ENCODE measurements at places on chromosomes 5 and 9.
A peak's percentile ranks its signal among the peaks of the same experiment; 100 is the strongest.

DNA sequence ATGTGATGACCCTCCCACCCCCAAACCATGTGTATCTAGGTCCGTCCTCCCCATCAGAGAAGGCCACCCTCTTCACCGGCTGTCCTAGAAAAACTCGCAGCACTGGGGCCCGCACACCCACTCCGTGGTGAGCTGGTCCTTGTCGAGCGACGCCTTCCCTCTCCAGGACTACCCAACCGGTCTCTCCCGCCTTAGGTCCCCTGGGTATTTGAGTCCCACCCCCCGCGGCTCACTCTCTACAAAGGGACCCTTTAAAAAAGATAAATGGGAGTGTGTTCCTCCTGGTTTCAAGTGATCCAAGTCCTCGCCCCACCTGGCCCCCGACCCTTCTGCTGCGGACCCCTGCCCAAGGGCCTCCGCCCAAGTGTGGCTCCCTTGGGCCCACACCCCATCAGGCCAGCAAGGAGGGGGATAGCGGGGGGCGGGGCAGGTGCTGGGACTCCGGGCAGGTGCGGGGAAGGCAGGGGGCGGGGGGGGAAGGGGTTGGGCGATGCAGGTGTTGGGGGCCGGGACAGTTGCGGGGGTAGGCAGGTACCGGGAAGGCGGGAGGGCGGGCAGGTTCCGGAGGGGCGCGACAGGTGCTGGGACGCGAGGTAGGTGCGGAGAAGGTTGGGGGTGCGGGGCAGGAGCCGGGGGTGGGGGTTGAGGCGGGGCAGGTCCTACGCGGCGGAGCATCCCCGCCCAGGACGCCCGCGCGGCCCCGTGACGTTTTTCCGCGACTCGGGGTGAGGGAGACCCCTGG, 970 bp upstream of the ARRDC1 start:
- H3K36me3 ChIP-seq: no peaks in the 10 kb centered on the region
- H3K4me1 ChIP-seq: peaks cover 19% of the 10 kb centered on the region
- no peaks in the 10 kb centered on the region for H3K27me3 ChIP-seq
- no peak for DNase-seq

DNA sequence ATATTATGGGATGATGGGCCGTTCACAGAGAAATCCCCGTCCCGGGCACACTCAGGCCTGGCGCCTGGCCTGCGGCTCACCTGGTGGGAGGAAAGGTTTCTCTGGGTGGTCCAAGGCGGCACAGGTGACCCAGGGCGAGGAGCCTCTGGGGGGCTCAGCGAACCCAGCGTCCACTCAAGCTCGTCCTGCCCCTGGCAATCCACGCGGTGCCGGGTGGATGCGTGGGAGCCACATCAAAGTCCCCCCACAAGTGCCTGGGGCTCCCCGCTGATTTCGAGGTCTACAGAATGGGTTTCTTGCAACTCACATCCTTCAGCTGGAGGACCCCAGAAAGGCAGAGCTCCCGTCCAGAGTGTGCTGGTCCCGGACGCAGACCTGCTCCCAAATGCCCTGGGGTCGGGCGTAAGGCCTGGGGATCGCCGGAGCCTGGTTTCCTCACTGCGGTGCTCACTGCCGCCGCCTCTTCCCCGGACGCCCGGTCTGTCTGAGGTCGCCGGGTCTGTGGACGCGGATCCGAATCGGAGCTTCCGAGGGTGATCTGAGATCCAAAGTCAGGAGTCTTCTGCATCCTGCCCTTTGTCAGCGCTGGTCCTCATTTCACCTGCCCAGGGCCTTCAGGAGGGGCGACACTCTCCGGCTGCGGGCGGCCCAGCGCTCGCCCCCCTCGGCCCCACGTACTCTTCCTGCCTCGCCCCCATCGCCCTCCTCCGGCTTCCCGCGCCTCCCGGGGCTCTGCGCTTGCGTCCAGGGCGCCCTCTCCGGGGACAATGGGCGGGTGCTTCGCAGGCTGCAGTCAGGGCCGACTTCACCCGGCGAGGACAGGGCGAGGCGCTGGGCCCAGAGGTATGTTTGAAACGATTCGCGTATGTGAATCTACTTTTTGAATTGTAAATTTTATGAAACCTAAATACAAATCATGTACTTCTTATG, 20.0 kb upstream of the RUFY1 start:
- H3K36me3 ChIP-seq: no peaks in the 10 kb centered on the region
- no peaks in the 10 kb centered on the region for H3K4me1 ChIP-seq
- DNase-seq: no peak
- H3K4me3 ChIP-seq: peak overlapping the region; percentile 54
- H3K27me3 ChIP-seq: no peaks in the 10 kb centered on the region

- peak overlapping the region; percentile 98 for H3K27ac ChIP-seq
- DNase-seq: no peak
- H3K27me3 ChIP-seq: no peaks in the 10 kb centered on the region
Observed at GRCh38 chr9:35757226-35757891, 3.3 kb upstream of the MSMP start.

GRCh38 chr9:81183761-81184160, 505.6 kb downstream of the TLE1 start:
- no peaks in the 10 kb centered on the region for H3K27me3 ChIP-seq
- no peaks in the 10 kb centered on the region for H3K4me1 ChIP-seq
- no peak overlapping the region for H3K27ac ChIP-seq
- no peak for DNase-seq
- H3K4me3 ChIP-seq: no peak overlapping the region
- H3K36me3 ChIP-seq: no peaks in the 10 kb centered on the region

DNA sequence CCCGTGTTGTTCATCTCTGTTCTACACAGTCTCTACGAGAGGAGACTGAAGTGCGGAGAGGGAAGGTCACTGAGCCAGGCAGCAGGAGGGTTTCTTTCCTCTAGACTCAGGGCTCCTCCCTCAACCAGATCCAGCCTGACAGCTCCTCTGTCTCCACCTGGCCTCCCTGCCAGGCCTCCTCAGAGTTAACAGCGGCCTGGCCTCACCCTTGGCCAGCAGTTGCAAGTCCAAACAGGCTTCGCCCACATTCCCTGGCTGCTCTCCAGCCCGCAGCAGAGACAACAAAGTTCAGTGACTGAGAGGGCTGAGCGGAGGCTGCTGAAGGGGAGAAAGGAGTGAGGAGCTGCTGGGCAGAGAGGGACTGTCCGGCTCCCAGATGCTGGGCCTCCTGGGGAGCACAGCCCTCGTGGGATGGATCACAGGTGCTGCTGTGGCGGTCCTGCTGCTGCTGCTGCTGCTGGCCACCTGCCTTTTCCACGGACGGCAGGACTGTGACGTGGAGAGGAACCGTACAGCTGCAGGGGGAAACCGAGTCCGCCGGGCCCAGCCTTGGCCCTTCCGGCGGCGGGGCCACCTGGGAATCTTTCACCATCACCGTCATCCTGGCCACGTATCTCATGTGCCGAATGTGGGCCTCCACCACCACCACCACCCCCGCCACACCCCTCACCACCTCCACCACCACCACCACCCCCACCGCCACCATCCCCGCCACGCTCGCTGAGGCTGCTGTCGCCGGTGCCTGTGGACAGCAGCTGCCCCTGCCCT, at the start of gene HRCT1:
Gene HRCT1 (plus strand): TSS at position 291 of the 768 bp plus-strand sequence. CDS start 86 bp downstream, at position 377.
- H3K27me3 ChIP-seq: no peaks in the 10 kb centered on the region
- H3K4me3 ChIP-seq: peak within 1 kb of the TSS; percentile 39
- H3K36me3 ChIP-seq: no peaks in the 10 kb centered on the region
- peak; percentile 62 for DNase-seq
- peak within 1 kb of the TSS; percentile 84 for H3K27ac ChIP-seq

- no peak overlapping the region for H3K27ac ChIP-seq
- H3K27me3 ChIP-seq: no peaks in the 10 kb centered on the region
- no peaks in the 10 kb centered on the region for H3K4me1 ChIP-seq
- H3K36me3 ChIP-seq: no peaks in the 10 kb centered on the region
- no peak for DNase-seq
Observed at GRCh38 chr5:139910036-139910435, 114.4 kb downstream of the PSD2 start.

DNA sequence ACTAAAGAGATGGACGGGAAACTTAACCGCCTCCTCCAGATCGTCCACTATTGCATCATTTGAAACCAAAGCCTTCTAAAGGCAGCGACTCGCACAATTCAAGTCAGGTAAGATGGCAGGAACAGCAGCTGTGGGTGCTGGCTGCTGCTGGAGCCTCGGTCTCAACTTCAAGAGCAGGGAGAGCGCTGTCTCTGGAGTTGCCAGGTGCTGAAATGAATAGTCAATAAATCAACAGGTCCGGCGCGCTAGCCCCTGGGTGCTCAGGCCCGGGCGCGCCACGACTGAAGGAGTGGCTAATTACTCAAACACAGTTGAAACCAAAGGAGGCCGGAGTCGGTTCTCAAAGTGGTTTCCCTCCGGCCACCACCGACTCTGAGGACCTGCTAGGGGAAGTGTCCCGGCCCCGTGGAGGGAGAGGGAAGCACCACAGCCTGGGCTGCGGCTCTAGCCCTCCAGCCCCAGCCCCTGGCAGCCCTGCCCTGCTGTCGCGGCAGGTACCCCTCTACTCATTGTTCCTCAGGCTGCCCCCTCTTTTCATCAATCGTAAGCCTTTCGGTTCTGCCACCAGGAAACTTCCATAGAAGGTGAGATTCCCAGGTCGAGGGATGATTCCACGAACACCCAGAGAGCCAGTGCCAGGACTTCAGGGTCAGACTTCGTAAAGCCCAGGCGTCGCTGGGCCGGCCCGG, 804 bp downstream of the TTC39B start:
- H3K27me3 ChIP-seq: no peaks in the 10 kb centered on the region
- peak overlapping the region; percentile 82 for H3K4me3 ChIP-seq
- no peaks in the 10 kb centered on the region for H3K36me3 ChIP-seq
- peaks cover 4% of the 10 kb centered on the region for H3K4me1 ChIP-seq

GRCh38 chr5:19179571-19179970, 808.4 kb downstream of the CDH18 start:
- H3K27me3 ChIP-seq: no peaks in the 10 kb centered on the region
- H3K36me3 ChIP-seq: no peaks in the 10 kb centered on the region
- no peak overlapping the region for H3K4me3 ChIP-seq
- no peaks in the 10 kb centered on the region for H3K4me1 ChIP-seq

GRCh38 chr5:176754376-176754973, 55.9 kb upstream of the UNC5A start:
- H3K4me1 ChIP-seq: no peaks in the 10 kb centered on the region
- no peaks in the 10 kb centered on the region for H3K27me3 ChIP-seq
- H3K27ac ChIP-seq: no peak overlapping the region
- no peak overlapping the region for H3K4me3 ChIP-seq
- no peak for DNase-seq

GRCh38 chr5:157860898-157861890, 2.2 kb upstream of the CLINT1 start:
- H3K4me1 ChIP-seq: peaks cover 18% of the 10 kb centered on the region
- no peaks in the 10 kb centered on the region for H3K36me3 ChIP-seq
- no peak overlapping the region for H3K4me3 ChIP-seq
- no peak for DNase-seq
- no peaks in the 10 kb centered on the region for H3K27me3 ChIP-seq
- H3K27ac ChIP-seq: no peak overlapping the region

- no peaks in the 10 kb centered on the region for H3K27me3 ChIP-seq
- H3K36me3 ChIP-seq: peaks cover 91% of the 10 kb centered on the region
- no peaks in the 10 kb centered on the region for H3K4me1 ChIP-seq
- H3K27ac ChIP-seq: no peak overlapping the region
Observed at GRCh38 chr9:92850898-92851297, 26.9 kb downstream of the ZNF484 start.

GRCh38 chr9:120259100-120259499, 320.9 kb downstream of the CDK5RAP2 start:
- H3K36me3 ChIP-seq: no peaks in the 10 kb centered on the region
- no peak for DNase-seq
- H3K4me1 ChIP-seq: no peaks in the 10 kb centered on the region
- no peak overlapping the region for H3K27ac ChIP-seq

DNA sequence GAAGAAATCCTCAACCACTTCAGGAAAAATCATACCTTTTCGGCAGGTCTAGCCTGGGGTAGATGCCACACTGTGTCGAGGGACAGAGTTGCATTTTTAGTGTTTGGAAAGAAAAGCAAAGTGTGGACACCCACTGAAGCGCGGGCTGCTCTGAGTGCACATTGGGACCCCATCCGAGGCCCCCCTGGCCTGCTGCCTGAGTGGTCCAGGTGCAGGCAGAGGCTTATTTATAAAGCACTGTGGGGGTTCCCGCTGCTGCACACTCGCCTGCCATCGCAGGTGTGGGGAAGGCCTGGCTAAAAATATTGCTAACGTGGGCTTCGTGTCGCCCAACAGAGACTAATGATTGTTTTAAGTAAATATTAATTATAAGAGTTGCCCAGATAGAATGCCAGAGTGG, 119.4 kb downstream of the CRB2 start:
- H3K4me1 ChIP-seq: no peaks in the 10 kb centered on the region
- H3K27ac ChIP-seq: no peak overlapping the region
- no peaks in the 10 kb centered on the region for H3K36me3 ChIP-seq
- no peak for DNase-seq

DNA sequence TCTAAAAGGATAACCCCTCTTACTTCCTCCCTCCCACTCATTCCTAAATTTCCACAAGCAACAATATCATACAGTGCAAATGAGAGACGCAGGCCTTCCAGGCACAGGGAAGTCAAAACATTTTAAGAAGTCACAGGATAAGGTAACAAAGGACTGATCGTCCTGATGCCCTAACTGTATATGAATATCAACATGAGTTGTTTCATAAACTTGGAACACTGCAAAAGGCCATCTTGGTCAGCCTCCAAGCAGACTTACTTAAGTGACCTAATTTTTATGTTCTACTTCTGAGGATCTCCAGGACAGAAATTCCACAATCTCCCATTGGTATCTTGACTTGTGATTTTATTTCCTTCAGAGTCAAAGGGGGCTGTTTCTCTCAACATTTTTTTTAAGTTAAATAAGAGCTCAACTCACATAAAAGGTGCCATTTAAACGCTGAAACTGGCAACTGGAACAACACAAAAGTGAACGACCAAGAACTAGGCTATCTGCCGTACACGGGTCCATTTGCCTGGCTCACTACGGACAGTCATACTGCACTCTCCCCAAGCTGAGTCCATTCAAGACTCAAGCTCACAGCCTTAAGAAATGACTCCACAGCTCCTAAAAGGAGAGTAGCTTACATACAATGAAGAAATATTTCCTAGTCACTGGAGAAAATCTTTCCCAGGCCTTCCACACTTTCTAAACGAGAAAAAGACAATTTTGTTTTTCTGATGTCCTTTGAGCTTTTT, 71.3 kb downstream of the LHFPL2 start:
- DNase-seq: no peak
- no peaks in the 10 kb centered on the region for H3K36me3 ChIP-seq
- no peak overlapping the region for H3K4me3 ChIP-seq

GRCh38 chr5:93569300-93570160, 11.5 kb downstream of the NR2F1-AS1 start:
- H3K4me1 ChIP-seq: no peaks in the 10 kb centered on the region
- peaks cover 14% of the 10 kb centered on the region for H3K27me3 ChIP-seq
- DNase-seq: no peak
- no peaks in the 10 kb centered on the region for H3K36me3 ChIP-seq

- no peaks in the 10 kb centered on the region for H3K36me3 ChIP-seq
- H3K4me1 ChIP-seq: peaks cover 3% of the 10 kb centered on the region
- no peak overlapping the region for H3K27ac ChIP-seq
- no peaks in the 10 kb centered on the region for H3K27me3 ChIP-seq
- H3K4me3 ChIP-seq: no peak overlapping the region
- no peak for DNase-seq
Observed at GRCh38 chr5:142506046-142506445, 179.8 kb downstream of the FGF1 start.
